Naive thymus-derived CD4-positive, alpha-beta T cell (primary cell): ENCODE measurements at places on chromosomes 13 and 19. TPM values are rescaled to one million over a fixed set of nuclear protein-coding genes. Genes with fewer than 3 reads are reported as not detected.

The RFPL4A gene
- not detected for total RNA-seq

The LMTK3 gene
- total RNA-seq = 19.2 TPM

The KIR2DL1 gene
- 1.2 TPM for total RNA-seq

The ZNF547 gene
- 3.6 and 5.1 TPM in 2 replicates for total RNA-seq

The SPTBN4 gene
- total RNA-seq = 0.51 TPM

The PSG1 gene
- 0.64 TPM for total RNA-seq

The CELF5 gene
- total RNA-seq = 0.17 TPM

The NTN5 gene
- 3.0 TPM for total RNA-seq

The DAND5 gene
- not detected for total RNA-seq

The IGSF23 gene
- not detected for total RNA-seq
